ENCODE measurements at places on chromosomes 1 and 21. TPM values are rescaled to one million over a fixed set of nuclear protein-coding genes. Genes with fewer than 3 reads are reported as not detected.

The PFKFB2 gene
- 5.6 TPM for total RNA-seq

The SPOCD1 gene
- total RNA-seq = 71.4 TPM

The C1QTNF12 gene
- 2.0 TPM for total RNA-seq

The KCNT2 gene
- total RNA-seq = 1.8 TPM

The PLPP3 gene
- total RNA-seq = 14.2 TPM

The LCA5L gene
- 1.5 TPM for total RNA-seq

The CSMD2 gene
- 10.1 TPM for total RNA-seq

The SLC5A9 gene
- not detected for total RNA-seq

The PRDM16 gene
- total RNA-seq = 0.66 TPM

The RABIF gene
- 3.7 TPM for total RNA-seq

The TNFRSF4 gene
- not detected for total RNA-seq

The NUP210L gene
- under 0.01 TPM for total RNA-seq

The HCN3 gene
- 0.89 TPM for total RNA-seq
